ENCODE measurements at places on chromosomes 1 and 21.

- DNase-seq, result no peak
Observed at GRCh38 chr21:37562920-37563640, 196.5 kb downstream of the DYRK1A start.

DNA sequence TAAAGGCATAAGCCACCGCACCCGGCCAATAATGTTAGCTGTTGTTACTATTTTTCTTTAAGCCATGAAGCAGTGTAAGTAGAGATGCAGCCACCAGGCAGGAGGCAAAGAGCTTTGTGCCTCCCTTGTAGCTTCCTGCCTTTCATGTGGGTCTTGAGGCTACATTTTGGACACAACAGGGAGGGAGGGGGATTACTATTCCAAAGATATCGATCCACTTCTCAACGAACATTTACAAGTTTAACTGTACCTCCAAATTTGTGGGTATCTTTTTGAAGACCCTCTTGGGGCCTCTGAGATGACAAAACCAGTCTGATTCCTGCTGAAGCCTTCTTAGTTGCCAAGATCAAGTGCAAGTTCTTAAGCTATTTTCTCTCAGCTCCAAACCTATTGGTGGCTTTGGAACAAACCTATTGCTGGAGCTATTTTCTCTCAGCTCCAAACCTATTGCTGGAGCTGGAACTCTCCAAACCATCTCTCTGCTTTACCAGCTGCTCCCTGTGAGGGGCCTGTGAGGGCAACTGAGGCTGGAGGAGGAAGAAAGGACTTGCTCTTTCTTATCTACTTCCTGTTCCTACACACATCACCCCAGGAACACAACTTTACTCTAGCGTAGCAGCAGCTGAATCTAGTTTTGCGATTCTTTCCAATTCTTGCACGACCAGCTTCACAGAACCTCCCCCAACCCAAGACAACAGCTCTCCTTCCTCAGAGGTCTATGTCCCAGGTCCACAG, 16.1 kb upstream of the RCAN3 start:
- no peak for DNase-seq

DNA sequence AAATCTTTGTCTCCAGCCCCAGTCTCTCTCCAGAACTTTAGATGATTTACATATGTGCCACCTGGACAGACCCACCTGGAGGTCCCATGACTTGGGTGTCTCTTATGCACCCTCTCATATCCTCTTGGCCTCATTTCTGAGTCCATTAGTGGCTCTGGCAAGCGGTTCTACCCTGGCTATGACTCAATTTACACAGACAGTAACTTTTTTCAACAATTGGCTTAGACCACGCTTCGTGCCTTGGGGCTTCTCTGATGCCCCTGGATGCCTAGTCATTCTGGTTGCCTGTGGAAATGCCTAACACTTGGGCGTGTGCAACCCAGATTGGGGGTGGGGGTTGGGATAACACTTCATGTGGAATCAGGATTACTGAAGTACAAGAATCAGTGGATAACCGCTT, 57.1 kb upstream of the GADD45A start:
- no peak for DNase-seq

GRCh38 chr1:67307251-67308060, at the start of gene IL12RB2:
TSS of gene IL12RB2 (plus strand) at chr1:67307873. CDS start at chr1:67320369, 12,496 bp downstream.
- DNase-seq, result peak; percentile 66

GRCh38 chr1:10122926-10123325, 87.4 kb upstream of the KIF1B start:
- DNase-seq, result no peak

- no peak for DNase-seq
Observed at GRCh38 chr1:153426809-153427208, 10.5 kb downstream of the S100A7A start.

DNA sequence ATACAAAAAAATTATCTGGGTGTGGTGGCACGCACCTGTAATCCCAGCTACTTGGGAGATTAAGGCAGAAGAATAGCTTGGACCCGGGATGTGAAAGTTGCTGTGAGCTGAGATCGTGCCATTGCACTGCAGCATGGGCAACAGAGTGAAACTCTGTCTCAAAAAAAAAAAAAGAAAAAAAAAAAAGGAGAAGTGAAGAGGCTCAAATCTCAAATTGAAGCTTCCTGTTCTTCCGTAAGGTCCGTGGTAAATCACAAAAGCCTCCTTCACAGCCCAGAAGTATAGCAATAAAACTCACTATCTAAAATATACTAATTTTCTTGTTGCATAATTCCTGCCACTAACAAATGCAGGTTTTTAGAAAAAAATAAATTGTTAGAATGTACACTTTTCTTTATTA, 498.2 kb upstream of the BRINP3 start:
- no peak for DNase-seq

GRCh38 chr21:42518626-42519025, 5.0 kb downstream of the SLC37A1 start:
- DNase-seq, result no peak

GRCh38 chr21:37675202-37675801, 241.0 kb downstream of the KCNJ6 start:
- peak; percentile 56 for DNase-seq

GRCh38 chr1:113662101-113662500, 97.2 kb downstream of the PHTF1 start:
- DNase-seq, result no peak

DNA sequence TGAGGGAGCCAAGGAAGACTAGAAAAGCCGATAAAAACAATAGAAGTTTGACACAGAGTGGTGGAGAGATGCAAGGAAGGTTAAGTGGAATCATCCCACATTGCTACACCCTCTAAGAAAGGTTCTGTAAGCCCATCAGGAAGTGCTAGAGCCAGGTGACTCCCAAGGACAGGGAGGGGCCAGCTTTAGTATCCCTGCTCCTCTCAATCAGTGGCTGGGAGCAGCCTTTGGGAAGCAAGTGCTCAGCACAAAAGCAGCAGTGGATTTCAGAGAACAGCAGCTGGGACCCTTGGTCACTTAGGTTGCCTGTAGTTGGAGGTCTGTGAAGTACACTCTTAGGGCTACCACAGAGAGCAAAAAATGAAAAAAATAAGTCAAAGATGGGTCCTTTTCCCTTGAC, 42.5 kb downstream of the NME7 start:
- DNase-seq, result no peak

DNA sequence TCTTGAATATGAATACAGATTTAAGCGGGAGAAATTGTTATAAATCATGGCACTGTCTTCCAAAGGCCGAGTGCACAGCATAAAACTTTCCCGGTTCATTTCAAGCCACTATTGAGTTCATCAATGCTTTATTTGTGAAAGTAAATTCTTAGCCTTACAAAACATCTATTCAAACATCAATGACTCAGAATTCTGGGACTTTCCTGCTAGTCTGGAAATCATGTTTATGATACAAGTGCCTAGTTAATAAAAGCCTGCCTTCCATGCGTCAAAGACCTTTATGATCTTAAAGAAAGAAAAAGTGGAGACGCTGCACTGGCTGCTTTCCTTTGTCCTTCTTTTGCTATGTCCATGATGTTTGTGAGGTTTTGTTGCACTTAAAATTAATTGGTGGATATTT, 137.7 kb downstream of the SETD4 start:
- DNase-seq, result no peak

- no peak for DNase-seq
Observed at GRCh38 chr1:63635681-63636080, 42.5 kb downstream of the PGM1 start.

GRCh38 chr1:171983584-171983983, 142.3 kb downstream of the DNM3 start:
- no peak for DNase-seq

- no peak for DNase-seq
Observed at GRCh38 chr21:22225299-22225698, 1227.1 kb downstream of the NCAM2 start.

GRCh38 chr1:229769006-229769405, 143.0 kb downstream of the URB2 start:
- DNase-seq, result no peak

DNA sequence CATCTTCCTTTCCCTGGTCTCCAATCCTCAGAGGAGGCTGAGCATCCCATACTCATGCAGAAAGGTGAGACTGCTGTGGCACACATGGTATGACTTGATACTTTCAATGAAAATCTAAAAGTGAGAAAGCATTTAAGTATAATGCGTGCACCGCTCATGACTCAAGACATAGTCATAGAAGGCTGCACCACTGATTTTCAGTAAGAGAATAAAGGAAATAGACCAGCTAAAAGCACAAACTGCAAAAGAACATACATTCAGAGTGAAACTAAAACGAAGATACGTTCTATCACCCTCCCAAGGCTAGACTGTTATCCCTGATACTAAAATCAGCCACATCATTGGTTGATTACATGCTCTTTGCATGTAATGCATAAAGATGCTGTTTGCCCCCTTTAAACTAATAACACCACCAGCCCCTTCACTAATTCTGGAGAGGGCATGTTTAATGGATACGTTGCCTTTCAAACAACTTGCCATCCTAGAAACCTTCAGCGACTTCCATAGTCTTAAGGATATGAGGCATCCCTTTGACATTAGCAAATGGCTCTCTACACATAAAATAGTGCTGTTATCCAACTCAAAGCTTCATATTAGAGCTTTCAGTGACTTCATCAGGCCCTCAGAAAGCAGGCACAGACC, 2.1 kb downstream of the PLD5 start:
- no peak for DNase-seq

GRCh38 chr21:32278103-32278502, 746 bp downstream of the MIS18A start:
- no peak for DNase-seq

GRCh38 chr1:57655161-57655560, 231.3 kb upstream of the DAB1 start:
- no peak for DNase-seq

DNA sequence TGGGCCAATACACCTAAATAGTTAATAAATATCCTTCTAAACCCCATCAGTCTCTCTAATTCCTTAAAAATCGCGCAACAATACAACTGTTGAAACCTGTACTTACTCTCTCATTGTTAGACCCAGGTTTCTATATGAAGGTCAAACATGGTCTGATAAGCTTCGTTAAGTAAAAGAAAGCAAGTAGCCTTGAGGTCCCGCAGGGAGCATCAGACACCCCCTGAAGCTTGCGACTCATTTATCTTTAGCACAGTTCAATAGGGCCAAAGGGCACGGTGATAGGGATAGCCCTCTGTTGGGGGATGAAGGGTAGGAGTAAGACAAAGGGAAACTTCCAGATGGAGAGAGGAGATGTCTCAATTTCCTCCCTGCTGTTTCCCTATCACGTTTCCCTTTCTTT, 27.3 kb upstream of the THEM4 start:
- no peak for DNase-seq

- no peak for DNase-seq
Observed at GRCh38 chr1:244852694-244853093, 11.6 kb downstream of the HNRNPU start.

GRCh38 chr1:214086945-214087344, 99.2 kb downstream of the PROX1 start:
- no peak for DNase-seq

- DNase-seq, result no peak
Observed at GRCh38 chr1:155000411-155000725, 2.2 kb upstream of the ZBTB7B start.

DNA sequence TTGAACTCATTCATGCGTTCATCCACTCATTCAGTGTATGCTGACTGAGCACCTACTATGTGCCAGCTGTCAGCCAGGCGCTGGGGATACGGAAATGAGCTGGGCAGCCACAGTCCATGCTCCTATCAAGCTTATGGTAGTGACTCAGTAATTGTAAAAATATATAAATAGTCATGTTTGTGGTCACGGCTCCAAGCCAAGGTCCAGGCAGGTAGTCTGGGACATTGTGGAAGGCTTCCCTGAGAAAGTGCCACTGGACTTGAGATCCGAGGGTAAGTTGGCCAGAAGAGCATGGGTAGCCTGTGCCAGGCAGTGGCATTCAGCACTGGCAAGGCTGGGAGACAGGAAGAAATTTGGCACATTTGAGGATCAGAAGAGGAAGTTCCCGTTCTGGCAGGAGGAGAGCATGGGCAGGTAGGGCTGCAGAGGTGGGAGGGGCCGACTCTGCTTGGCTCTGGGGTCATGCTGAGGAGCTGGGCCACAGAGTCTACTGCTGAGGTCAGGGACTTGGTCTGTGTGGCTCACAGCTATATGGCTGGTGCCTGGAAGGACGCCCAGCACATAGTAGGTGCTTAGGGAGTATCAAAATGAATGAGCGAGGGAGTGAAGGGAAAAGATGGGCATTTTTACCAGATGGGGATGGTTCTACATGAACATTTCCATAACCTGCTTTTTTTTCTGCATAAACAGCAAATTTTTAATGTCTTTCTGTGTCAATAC, 6.9 kb downstream of the PTPRF start:
- DNase-seq, result no peak

DNA sequence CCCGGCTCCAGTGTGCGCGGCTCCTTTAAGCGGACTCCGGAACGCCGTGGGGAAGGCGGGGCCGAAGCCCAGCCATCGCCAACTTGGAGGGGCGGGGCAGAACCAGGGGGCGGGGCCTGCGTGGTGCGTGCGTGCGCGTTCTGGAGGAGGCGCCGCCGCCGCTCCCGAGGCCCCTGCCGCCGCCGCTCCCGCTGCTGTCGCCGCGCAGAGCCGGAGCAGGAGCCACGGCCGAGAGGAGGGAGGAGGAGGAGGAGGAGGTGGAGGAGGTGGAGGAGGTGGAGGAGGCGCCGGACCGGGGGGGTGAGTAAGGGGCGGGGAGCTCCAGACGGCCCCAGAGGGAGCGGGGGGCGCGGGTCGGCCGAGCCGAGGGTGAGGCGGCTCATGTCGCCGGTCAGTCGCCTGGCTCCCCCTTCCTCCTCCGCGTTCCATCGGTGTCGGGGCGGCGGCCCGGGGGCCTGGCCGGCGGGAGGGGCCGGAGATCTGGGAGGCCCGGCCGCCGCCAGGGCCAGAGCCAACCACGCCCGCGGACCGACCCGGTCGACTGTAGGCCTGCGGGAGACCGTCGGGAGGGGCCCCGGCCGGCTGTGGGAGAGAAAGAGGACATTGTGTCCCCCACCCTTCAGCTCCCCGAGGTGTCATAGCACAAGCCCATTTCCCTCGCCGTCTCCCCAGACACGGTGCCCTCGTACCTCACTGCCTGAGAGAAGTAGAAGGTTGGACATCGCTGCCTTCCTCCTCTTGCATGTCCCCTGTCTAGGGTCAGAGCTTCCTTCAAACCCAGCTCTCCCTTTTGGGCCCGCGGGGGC, at the start of gene RAP1A:
Gene RAP1A (plus strand): TSS at position 155 of the 806 bp plus-strand sequence. CDS start 71,572 bp downstream, outside the sequence.
- DNase-seq, result peak; percentile 94

- peak; percentile 82 for DNase-seq
Observed at GRCh38 chr1:234608025-234608910, 1.7 kb downstream of the IRF2BP2 start.

GRCh38 chr1:26121854-26122773, 10.5 kb downstream of the PDIK1L start:
- no peak for DNase-seq

DNA sequence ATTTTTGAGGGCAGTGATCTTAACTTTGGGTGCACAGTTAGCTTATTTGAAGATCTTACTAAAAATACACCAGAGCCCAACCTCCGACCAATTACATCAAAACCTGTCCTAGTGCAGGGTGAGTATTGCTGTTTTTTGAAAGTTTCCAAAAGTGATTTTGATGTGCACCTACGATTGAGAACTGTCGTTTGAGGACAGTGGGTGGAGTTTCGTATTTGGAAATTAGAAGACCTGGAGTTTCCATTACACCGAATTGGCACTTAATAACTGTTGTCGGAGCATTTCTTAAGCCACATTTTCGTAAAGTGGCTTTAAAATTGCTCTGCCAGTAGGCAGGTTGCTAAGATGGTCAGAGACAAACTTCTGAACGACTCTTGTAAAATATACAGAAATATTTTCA, 1.1 kb downstream of the SOD1 start:
- DNase-seq, result peak; percentile 16
